ENCODE measurements at places on chromosomes 5 and 9.

DNA sequence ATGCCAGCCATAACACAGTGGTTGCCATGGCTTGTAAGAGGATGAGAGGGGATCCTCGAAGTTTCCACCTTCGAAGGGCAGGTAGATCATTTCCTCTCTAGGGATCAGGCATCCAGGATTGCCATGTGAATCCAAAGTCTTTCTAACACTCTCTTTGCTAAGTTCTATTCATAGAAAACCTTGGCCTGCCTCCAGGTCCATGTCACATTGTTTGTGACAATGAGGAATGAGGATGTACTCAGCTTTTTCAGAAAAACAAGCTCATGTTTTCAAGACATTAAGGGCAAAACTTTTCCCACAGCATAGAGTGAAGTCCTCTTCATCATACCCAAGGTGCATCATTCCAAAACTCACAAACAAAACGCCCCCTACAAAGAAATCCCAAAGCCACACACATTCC, 19.6 kb downstream of the ESM1 start:
- DNase-seq: peak; percentile 12

DNA sequence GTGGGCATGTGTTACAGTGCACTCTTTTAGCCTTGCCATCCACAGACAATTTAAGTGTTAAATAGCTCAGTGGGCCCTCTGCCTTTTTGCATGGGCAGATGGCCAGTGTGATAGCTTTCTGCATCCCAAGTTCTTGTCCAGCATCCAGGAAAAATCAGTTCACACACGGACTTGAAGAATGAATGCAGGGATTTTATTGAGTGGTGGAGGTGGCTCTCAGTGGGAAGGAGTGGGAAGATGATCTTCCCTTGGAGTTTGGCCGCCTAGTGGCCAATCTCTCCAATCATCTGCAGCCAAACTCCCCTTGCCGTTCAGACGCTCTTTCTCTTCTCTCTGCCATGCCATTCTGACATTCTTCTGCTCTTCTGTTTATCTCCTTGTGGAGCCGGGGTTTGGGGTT, 322.4 kb upstream of the GRAMD2B start:
- peak; percentile 8 for DNase-seq

DNA sequence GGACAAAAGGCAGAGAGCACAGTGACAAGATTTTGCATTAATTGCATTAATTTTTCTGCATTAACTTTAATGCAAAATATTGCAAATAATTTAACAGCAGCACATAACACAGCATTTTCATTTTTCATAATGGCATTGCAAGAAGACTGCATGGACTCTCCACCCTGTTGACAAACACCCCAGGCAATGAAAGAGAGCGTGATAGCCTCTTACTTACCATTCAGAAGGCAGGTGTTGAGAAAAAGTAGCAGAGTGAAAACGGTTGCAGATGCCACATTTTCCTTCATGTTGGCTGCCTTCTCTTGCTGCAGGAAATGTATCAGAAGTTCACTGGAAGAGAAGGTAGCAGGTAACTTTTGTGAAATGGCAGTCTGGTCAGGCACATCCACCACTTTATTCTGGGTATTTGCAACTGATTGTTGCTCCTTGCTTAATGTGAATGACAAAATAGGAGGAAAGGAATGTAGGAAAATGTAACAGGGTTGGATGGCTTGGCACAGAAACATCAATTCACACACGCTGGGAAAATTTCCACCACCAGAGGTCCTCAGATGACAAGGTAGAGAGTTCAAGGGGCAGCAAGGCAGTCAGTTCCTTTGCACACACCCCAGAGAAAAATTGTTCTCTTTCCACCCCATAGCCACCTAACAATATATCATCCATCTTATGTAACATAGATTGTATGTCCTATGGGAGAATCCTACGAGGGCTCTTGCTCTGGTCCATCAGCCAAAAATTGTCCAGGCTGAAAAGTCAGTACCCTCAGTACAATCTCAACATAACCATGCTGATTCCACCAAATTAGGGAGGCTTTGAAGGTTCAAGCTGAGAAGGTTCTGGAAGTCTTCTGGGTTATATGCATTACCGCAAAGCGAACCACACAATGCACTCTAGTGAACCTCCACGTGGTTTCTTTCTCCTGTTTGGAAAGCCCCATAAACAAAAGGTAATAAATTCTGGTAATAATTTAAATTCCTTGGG, 41.9 kb upstream of the AGXT2 start:
- peak; percentile 84 for DNase-seq

DNA sequence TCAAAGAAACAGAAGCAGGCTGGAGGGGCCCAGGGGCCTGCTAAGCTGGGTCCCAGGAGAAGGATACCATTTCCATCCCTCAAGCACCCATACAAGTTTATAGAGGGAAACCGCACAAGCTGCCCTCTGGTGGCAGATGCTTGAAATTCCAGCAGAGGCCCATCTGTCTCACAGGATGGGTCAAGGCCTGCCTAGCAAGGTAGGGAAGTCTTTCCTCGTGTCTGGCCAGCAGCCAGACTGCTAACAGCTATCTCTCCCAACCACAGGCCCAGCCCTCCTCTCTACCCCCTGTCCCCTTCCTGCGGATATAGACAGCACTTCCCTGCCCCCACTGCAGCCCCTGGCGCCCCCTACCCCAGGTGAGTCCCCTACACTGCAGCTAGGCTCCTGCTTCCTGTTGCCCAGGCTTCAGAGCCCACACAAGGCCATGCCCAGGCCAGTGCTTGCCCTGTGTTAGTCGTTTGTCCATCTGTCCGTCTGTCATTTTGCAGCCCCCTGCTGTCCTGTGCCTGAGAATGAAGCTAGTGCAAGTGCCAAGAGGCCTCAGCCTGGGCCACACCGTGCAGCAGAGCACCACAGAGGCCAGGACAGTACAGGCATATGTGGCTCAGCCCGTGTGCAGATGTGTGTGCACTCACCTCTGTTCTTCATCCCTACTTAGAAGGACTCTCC, 26.2 kb downstream of the TCF7 start:
- DNase-seq: peak; percentile 88

- DNase-seq: peak; percentile 10
Measured at GRCh38 chr5:108487951-108488350, 106.1 kb upstream of the FBXL17 start.

All from choroid plexus epithelial cell (primary cell).